Daoy (cell line): ENCODE measurements at places on chromosomes 1 and 21.

GRCh38 chr1:150564051-150564991 lies 15.1 kb downstream of the MCL1 start:
- no peak for DNase-seq

GRCh38 chr1:41661428-41662060 lies 177.1 kb upstream of the EDN2 start:
- DNase-seq = peak; percentile 33

DNA sequence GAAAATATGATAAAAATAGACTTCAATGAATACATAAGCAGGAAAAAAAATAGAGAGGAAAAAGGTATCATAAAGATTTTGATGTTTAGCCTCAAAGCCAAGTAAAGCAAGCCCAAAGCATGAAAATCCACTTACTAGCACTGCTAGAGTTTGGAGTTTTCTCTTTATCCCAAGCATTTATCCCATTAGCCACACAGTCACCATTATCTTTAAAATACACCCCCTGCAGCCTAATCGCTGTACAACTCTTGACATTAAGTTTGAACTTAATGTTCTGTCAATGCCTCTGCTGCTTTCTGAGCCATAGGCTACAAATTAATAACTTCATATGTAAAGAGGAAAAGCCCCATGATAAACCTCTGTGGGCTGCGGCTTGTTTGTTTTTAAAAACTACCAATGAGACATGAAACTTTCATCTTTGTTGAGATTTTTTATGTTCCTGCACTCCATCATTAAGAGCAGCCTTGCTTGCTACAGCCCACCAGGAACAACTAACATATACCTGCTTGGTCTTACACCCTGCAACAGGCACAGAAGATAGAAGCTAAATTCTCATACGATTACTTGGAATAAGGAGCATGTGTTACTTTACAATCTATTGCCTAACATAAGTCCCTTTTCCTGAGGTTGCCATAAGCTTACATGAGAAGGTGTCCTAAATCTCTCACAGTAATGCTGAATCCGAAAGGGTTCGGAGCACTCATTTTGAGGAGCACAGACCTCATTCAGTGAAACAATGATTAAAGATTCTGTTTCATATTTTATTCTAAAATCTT lies 202.4 kb downstream of the SMYD3 start:
- no peak for DNase-seq

GRCh38 chr1:46446646-46447498 lies 42.8 kb upstream of the DMBX1 start:
- DNase-seq = peak; percentile 80

DNA sequence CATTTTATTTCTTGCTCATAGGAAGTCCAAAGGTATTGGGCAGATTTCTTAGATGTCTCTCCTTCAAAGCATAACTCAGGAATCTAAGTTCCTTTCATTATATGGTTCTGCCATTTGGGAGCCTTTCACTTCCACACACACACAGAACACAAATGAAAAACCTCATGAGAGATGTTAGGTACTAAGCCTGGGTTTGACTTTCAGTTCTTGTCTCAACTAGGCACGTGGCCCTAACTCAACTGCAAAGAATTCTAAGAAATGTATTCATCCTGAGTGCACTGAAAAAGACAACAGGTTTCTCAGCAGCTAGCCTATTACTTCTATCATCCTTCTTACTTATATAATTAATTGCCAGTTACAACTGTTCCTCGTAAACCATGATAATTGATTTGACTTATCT lies 190.0 kb upstream of the SAMSN1 start:
- DNase-seq = no peak

- DNase-seq = no peak
Observed at GRCh38 chr1:210125143-210125542, 107.5 kb upstream of the SERTAD4 start.

DNA sequence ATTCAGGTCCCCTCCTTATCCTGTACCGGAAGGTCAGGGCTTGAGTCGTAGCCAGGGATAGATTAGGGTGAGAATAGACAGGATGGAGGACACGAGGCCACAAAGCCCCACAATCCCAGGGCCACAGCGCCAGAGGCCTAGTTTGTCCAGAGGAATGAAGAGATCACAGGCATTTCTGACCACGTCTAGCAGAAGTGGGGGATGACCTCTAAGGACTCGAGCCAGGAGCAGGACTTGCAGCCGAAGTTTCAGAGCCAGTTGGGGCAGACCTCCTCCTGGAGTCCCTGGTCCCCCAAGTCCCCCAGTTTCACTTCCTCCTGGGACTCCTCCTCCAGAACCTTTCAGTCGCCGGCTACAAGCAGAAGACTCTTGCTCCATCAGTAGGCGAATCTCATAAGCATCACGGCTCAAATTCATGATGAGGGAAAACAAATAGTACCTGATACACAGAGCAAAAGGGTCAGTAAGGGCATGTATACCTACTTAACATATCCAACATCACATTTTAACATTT lies 2.3 kb upstream of the ITGA10 start:
- DNase-seq = no peak

GRCh38 chr21:42251654-42252324 lies 32.8 kb downstream of the ABCG1 start:
- no peak for DNase-seq

GRCh38 chr1:25989440-25990234 lies 8.2 kb downstream of the PAFAH2 start:
- DNase-seq = peak; percentile 72

DNA sequence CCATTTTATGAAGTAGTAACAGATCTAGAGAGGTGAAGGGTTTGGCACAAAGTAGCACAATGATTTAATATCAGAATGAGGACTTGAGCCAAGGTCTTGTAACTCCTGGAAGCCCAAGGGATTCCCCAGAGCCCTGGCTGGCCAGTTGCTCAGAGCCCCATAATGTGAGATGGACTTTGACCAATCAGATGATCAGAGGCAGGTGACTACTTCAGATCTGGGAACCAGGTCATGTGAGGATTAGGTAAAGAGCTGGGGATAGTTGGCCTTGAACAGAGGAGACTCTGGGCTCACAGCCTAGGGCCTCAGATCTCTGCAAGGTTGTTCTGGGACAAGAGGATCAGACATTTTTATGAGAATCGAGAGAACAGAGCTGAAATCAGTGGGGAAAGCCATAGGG lies 18.9 kb downstream of the SHISAL2A start:
- DNase-seq = no peak

DNA sequence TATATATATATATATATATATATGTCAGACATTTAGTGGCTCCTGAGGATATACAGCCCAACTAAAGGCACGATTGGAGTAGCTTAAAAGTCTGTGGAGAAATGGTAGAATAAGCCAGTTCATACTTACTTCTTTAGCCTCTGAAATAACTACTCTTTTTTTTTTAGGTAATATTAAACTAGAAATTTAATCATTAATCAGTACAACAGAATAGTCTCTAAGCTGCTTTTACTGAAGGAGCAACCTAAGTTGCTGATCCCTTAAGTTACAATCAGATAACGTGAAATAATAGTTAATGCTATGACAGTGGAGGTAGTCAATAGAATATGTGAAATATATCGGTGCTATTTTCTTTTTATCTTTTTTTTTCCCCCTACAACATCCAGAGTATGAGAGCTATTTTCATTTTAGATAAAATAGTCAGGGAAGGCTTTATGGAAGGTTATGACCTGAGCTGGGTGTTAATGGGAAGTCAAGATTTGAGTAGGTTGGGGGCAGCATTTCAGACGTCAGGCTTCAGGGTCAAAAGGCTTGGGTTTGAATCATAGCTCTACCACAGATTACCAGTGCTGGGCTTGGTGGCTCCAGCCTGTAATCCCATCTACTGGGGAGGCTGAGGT lies 15.6 kb downstream of the ZMPSTE24 start:
- no peak for DNase-seq

GRCh38 chr1:246351721-246352120 lies 155.4 kb downstream of the SMYD3 start:
- DNase-seq = no peak

DNA sequence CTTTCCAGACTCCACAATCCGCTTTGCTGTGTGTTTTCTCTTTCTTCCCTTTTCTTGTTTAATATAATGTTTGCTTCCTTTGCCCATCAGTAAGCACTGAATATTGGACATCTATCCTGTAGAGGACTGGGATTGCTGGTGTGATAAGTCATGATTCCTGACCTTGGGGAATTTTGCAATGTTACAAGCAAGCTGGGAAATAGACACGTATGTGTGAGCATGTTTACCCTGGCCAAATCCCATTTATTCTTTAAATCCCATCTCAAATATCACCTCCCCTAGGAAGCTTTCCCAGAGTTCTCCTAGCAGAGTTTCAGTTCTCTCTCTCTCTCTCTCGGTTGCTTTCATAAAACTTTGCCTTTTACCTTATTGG lies 155.3 kb downstream of the ROR1 start:
- no peak for DNase-seq

- DNase-seq = peak; percentile 96
Observed at GRCh38 chr21:37060296-37060695, 12.6 kb downstream of the PIGP start.

GRCh38 chr1:169644297-169644696 lies 14.4 kb upstream of the SELP start:
- DNase-seq = no peak
